Activated CD4-positive, alpha-beta T cell treated with anti-CD3 and anti-CD28 coated beads for 1 hour (primary cell): ENCODE measurements at places on chromosomes 13 and 19.
A peak's percentile ranks its signal among the peaks of the same experiment; 100 is the strongest.

GRCh38 chr19:51552996-51553725, 17.9 kb upstream of the ZNF175 start:
- DNase-seq, result no peak

GRCh38 chr19:34403784-34404108, 453 bp upstream of the PDCD2L start:
- DNase-seq, result no peak

DNA sequence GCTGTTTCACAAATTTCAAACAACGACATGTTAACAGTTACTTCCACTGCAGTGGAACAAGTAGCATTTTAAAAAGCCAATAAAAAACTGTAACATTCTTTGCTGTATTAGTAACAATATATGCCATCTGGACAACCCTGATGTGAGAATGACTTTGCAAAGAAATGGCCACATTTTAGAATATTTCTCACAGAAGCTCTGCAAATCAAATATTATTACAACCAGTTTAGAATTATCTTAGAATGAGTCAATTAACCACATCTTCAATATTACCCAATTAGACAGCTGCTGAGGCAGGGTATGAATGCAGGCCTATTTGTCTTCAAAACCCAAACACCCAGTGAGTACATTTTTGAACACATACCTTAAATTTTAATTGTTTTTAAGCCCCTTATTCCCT, 3.2 kb downstream of the ZNF699 start:
- no peak for DNase-seq

DNA sequence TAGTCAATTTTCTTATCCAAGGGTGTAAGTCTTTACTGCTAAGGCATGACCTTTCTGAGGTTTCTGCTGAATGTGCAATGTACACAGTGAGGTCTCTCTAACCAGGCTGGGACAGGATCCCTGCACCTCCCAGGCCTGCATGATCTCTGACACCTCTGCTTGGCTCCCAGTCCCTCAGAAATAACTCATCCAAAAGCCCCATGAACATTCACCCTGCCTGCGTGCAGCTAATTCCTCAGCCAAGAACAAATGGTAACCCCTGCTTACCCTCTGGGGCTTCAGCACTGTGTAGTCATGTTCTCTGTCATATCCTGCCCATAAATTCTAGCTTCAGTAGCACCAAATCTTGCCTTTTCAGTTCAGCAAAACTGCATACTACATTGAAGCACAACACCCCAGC, 1146.3 kb upstream of the MIR17HG start:
- DNase-seq, result no peak

DNA sequence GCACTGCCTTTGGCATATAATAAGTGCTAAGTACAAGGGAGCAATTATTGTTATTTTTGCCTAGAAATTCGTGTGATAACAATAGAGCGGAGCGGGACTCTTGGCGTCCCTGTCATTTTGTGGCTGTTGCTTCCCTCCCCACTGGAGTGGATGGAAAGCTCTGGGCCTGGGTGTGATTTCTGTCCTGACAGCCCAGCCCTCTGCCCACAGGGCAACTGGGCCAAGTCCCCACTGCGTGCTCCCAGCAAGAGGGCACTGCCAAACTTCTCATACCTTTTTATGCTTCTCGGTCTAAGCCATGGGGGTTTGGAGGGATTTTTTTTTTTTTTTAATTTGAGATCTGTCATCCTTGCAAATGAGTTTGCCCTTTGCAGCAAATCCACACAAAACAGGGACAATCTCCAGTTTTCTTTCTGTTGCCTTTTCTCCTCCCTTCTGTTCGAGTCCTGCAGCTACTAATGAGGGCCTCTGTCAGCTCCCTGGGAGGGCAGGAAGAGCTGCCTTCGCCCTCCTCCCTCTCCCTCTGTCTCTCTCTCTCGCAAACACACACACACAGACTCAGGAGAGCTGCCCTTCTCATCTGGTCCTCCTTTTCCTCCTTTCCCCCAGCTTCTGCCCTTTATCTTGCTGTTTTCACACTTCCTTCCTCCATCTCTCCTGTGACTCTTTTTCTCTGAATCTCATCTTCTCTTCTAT, 103.9 kb downstream of the DNAJC15 start:
- no peak for DNase-seq

GRCh38 chr13:103218253-103218652, 152.0 kb upstream of the SLC10A2 start:
- no peak for DNase-seq

GRCh38 chr13:101490406-101491015, 38.0 kb downstream of the ITGBL1 start:
- no peak for DNase-seq

DNA sequence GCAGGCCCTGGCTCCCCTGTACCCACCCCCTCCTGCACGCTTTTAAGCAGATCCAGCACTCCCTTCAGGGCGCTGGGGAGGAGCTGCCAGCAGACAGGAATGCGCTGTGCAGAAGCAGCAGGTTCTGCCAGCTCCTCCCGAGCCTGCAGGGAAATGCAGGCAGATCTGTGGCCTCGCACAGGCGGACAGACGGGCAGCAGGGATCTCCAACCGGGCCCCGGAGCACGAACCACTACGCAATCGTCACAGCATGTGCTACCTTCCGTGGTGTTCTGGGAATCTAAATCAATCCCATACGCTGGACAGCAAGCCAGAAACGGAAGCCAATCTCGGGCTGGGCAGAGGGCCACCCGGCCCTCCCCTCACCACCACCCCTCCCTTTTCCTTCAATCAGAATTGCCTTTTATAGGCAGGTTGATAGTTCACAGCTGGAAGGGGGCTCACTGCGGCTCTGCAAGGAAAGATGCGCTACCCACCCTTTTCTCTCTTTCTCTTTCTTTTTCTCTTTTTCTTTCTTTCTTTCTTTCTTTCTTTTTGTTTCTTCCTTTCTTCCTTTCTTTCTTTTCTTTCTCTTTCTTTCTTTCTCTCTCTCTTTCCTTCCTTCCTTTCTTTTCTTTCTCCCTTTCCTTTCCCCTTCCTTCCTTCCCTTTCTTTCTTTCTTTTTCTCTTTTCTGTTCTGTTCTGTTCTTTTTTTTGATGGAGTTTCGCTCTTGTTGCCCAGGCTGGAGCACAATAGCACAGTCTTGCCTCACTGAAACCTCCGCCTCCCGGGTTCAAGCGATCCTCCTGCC, 99.9 kb downstream of the GNG7 start:
- DNase-seq, result no peak

- DNase-seq, result no peak
These were observed 654 bp downstream of the ZIC5 start for GRCh38 chr13:99970651-99971575.

GRCh38 chr13:58579468-58579867, 947.9 kb downstream of the PCDH17 start:
- no peak for DNase-seq

GRCh38 chr13:91362908-91363307, 15.4 kb downstream of the MIR17HG start:
- no peak for DNase-seq

GRCh38 chr13:105894697-105895096, 640.8 kb downstream of the EFNB2 start:
- no peak for DNase-seq

DNA sequence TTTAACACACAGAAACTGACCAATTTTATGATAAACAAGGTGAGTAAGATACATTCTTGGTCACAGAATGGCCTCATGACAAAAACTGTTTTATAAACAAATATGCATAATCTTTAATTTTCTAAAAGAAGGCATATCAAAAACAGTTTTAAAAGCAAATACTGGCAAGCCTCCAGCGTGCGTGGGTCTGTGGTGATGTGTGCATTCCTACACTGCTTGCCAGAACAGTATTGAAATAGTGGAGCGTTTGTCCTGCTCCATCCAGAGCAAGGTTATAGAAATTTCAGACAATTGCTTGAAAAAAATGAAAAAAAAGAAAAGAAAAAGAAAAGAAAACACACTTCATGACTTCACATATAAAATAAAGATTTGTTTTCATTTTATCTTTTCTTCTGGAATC, 140.9 kb downstream of the MZT1 start:
- no peak for DNase-seq

DNA sequence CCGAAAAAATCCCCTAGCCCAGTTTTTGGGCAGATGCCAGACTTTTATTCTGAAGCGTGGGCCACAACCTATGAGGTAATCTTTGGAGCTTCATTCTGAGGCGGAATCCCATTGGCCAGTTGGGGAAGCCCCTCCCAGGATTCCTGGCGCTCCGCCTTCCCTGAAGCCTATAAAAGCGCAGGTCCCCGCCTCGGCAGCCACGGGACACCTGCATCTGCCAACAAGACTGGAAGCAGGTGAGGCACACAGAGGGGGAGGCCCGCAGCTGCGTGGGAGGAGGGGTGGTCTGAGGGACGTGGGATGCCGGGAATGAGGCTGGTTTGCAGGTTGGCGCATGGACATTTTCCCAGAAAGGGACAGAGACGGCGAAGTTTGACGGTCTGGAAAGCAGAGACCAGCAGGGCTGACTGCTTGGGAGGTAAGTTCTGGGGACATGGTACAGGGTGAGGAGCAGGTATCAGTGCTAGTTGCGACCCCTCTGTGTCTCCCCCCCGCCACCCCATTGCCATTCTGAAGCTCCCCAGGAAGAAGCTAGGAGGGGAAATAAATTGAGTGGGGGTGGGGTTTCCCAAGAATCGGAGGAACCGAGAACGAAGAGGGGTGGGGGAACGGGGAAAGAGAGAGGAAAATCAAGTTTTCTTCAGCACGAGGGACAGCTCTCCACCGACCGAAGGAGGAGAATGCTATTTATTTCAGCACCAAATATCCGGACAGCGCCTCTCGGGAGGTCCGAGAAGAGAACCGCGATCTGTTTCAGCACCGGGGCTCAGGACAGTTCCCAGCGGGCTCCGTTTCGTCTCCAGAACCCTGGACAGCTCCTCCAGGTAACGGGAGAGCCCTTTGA, 22.4 kb upstream of the FEM1A start:
- peak; percentile 55 for DNase-seq

DNA sequence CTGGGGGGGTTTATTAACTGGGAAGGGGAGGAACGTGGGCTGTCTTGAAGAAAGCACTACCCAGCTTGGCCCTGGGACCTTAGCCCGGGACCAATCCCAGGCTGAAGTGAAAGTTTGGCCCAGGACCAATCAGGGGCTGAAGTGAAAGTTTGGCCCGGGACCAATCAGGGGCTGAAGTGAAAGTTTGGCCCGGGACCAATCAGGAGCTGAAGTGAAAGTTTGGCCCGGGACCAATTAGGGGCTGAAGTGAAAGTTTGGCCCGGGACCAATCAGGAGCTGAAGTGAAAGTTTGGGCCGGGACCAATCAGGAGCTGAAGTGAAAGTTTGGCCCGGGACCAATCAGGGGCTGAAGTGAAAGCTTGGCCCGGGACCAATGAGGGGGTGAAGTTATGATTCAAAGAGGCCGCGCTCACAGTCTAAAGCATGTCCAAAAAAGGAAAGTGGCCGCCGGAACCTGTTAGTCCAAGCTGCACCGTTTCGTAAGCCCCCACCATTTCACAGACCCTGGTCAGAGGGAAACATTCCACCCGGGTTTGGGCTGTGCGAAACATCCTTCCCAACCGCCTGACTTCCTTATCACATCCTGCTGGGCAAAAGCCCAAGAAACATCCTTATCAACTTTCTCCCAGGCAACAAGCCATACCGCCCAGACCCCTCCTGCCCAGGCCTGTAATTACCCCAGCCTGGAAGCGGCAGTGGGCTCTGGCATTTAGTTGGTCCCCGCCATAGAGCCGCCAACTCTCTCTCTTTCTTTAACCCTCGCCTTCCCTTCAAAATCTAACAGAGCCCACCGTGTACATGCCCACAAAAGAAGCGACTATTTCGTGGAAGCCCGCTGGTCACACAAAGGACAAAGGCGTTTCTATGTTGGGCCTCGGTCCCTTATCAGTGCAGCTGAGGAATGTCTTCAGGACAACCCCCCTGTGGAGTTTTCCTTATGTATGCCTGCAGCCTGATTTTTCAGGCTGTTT, 1.1 kb downstream of the ZNF850 start:
- no peak for DNase-seq

DNA sequence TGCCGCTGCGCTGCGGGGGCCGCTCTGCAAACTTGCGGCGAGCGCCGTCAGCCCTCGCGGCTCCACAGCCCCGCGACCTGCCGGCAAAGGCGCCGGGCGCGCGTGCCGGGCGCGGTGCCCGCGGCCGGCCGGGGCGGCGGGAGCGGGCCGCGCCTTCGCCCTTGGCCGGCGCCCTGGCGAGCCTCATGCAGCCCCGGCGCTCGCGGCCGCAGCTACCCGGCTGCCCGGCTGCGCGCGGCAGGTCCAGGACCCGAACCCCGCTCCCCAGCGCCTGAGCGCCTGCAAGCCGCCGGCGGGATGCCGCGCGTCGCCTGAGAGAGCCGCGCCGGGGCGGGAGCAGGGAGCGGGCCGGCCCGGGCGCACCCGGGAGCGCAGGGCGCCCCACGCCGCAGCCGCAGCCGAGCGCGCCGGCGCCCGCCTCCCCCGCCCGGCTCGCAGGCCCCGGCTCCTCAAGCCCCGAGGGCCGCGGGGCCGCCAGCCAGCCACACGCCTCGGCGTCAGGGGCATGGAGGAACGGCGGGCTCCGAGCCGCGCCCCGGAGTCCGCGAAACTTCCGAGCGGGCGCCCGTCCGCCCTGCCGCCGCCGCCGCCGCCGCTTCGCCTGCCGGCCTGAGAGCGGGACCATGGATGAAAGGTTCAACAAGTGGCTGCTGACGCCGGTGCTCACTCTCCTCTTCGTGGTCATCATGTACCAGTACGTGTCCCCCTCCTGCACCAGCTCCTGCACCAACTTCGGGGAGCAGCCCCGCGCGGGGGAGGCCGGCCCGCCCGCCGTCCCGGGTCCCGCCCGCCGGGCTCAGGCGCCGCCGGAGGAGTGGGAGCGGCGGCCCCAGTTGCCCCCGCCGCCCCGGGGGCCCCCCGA, 564 bp downstream of the HS6ST3 start:
- DNase-seq, result no peak

- DNase-seq, result no peak
These were observed 14.5 kb downstream of the RFX2 start for GRCh38 chr19:6095760-6096159.

- DNase-seq, result no peak
These were observed 7.5 kb upstream of the ZNF808 start for GRCh38 chr19:52520013-52520412.

DNA sequence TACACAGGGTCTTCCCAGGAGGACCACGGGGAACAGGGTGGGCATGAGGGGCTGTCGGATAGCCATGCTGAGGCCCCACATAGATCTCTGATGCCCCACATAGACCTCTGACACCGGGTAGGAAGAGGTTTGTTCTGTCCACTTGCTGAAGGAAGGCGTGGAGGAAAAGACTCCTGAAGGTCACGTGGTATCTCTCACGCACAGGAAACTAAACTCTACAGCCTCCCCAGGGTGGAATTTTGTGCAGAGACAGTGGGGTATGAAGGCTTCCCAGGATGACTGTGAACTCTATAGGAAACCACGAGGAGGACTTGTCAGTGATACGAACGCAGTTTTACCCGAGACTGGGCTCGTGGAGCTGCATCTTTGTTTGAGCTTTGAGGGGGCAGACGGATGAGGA, 2.8 kb downstream of the EVI5L start:
- DNase-seq, result no peak

- DNase-seq, result no peak
These were observed 314.7 kb downstream of the ITGBL1 start for GRCh38 chr13:101767131-101767530.

DNA sequence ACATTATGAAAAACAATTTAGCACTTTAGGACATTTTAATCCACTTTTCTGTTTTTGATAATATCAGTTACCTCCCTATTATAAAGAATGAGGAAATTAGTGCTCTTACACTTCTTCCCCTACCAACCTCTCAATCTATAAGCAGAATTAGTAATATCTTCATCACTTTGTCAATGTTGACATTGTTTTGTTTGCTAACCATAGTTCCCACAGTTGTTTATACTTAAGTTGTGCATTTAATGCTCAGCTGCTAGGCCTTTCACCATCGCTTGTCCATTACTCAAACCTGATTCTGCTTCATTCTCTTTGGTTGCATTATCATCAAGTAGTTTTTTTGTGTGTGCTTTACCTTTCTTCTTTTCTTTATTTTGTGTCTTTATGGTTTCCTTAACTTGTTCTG, 132.1 kb downstream of the CDK8 start:
- DNase-seq, result no peak
